Activated effector memory CD4-positive, alpha-beta T cell treated with anti-CD3 and anti-CD28 coated beads, Interleukin-2, amount 50 U/mL, for 16 hours (primary cell): ENCODE measurements at places on chromosomes 6 and 20.

GRCh38 chr6:137736048-137736818, 130.8 kb upstream of the TNFAIP3 start:
- DNase-seq = peak; percentile 67

GRCh38 chr6:5045416-5045815, 39.7 kb upstream of the PPP1R3G start:
- no peak for DNase-seq

DNA sequence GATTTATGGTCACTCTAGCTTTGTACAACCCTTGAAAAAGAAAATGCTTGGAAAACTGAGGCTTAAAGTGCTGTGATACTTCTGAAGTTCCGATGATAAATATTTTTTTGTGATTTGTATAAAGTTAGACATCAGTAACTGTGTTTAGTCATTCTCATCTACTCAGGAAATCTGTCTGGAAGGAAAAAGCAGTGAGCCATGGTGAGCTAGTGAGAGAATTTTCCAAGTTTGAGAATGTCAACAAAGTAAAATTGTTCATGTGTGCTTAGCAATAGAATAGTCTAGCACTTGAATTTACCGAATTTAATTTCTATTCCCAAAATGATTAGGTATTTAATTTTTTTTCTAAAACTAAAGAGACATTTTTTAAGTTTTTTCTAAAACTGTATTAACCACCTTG, 41.3 kb upstream of the PLCB4 start:
- DNase-seq = no peak

DNA sequence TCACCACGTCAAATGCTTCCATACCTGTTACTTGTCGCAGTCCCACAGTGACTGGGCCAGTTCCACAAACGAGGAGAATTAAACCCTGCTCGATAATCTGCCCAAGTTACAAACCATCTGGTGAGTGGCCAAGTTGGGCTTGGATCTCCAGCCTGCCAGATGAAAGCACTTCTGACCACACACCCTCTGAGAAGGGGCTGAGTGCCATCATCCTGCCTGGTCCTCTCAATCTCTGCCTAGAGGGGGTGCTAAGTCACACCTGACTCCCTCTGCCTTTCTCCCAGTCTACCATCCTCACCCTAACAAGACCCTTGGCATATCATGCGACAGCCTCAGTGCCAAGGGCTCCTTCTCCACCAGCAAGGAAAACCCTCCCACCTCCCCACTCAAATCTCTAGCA, 15.8 kb downstream of the RRP36 start:
- DNase-seq = no peak

- peak; percentile 12 for DNase-seq
Measured at GRCh38 chr20:25005220-25005619, 12.7 kb upstream of the APMAP start.

DNA sequence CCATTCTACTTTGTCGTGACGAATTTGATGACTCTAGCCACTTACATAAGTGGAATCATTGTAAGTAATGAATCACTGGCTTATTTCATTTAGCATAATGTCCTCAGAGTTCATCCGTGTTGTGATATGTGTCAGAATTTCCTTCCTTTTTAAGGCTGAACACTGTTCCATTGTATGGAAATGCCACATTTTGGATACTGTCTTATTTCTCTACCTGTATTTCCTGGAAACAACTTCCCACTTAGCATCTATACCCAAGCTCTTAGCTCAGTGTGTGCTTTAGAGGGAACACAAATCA, 28.8 kb upstream of the GGTLC1 start:
- no peak for DNase-seq

DNA sequence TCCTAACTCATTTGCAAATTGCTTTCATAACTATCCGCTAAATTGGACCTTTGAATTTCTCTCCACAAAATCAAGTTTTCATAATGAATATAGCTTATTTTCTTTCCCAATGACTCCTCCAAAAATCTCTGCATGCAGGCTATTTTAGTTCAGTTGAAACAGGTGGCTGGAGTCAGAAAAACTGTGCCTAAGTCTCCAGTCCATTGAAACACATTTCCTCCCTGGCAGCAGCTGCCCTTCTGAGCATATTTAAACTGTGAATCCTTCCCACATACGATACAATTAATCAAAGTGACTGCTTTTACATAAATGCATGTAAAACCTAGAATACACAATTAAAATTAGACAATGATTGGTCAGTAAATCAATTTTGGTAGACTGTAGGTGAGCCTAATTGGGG, 344.6 kb upstream of the MARCKS start:
- no peak for DNase-seq

- no peak for DNase-seq
Measured at GRCh38 chr6:46381579-46381978, 109.7 kb downstream of the RCAN2 start.

GRCh38 chr6:6392214-6393068, 72.0 kb upstream of the F13A1 start:
- no peak for DNase-seq

- no peak for DNase-seq
Measured at GRCh38 chr6:44721954-44722578, 334.6 kb downstream of the CDC5L start.

GRCh38 chr6:163344411-163344810, 70.1 kb upstream of the QKI start:
- peak; percentile 21 for DNase-seq

DNA sequence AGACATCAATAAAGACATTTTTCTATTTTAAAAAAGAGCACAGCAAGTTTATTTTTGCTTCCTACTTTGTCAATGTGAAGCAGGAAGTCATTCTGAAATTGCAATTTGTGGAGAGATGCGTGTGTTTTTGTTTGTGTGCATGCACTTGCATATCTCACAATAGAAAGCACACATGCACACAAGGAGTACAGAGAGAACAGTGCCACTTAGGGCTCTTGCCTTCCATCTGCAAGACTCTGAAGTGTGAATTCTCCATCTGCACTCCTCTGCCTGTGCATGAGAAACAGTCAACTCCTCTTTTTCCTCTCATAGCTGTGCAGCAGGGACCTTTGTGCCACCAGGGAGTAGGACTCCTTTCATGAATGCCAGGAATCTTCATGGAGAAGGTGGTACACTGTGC, 316.3 kb upstream of the CNR1 start:
- DNase-seq = no peak

DNA sequence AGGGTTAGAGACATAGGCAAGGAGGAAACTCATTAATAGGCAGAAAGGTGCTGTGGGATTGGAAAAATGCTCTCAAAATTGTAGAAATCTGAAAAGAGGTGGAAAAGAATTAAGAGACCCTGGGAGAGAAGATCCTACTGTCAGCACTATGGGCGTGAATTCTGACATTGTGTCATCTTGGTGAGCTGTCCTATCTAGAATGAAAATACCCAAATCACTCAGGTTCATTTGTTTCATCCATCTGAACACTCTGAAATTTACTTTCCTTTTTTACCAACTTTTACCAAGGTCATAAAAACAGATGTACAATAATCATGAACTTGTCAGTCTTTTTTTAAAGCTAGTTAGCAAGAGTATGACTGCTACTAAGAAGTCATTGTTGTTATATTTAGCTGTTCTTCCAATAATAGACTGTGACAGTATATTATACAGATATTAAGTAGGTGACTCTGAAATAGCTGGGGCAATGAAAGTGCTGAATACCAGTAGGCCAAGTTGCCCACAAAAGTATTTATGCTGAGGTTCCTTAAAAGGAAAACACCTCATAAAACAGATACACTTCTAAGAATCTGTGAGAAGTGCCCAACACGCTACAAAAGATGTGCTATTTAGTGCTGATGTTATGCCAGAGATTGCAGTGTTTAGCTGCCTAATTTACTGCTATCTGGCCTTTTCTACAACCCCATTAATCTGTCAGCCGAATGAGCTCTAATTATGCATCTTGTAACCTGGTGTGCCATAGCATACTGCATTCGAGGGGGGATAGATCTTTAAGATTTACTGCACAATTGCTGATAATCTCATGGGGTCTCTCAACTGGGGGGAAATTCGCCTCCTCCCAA, 217.5 kb upstream of the SUPT3H start:
- DNase-seq = no peak

DNA sequence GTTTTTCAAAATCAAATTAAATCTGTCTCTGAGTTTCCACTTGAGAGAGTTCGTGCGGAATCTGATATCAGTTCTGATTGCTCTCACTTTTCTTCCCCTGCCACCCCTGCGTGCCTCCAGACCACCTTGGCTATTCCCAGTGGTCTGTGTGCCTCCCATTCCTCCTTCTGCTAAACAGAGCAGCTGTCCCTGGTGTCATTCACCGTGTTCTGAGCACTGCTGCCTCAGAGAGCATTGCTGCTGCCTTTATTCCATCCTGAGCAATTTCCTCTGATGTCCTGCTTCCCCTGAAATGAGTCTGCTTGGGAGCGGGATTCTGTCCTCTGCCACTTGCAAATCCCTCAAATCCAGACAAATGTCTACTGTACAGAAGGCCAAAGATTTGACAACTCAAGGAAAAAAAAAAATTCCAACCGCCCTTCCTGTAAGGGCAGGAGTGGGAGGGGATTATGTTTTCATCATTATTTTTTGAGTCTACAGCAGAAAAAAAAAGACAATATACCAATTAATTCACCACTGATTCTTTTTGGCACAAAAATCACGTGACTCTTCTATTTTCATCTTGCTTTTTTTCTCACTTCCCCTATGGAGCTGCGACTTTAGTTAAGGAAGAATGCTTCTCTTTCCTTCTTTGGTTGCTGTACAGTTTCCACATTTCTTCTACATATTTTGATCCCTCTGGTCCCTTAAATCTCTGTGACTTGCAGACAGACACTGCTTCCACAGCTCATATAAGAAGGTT, 833.0 kb downstream of the EPHA7 start:
- no peak for DNase-seq

- DNase-seq = peak; percentile 64
Measured at GRCh38 chr6:85464260-85464644, 14.4 kb downstream of the NT5E start.

GRCh38 chr6:163780994-163781393, 366.5 kb downstream of the QKI start:
- DNase-seq = no peak

GRCh38 chr6:165659945-165660856, 2.8 kb downstream of the PDE10A start:
- DNase-seq = no peak

DNA sequence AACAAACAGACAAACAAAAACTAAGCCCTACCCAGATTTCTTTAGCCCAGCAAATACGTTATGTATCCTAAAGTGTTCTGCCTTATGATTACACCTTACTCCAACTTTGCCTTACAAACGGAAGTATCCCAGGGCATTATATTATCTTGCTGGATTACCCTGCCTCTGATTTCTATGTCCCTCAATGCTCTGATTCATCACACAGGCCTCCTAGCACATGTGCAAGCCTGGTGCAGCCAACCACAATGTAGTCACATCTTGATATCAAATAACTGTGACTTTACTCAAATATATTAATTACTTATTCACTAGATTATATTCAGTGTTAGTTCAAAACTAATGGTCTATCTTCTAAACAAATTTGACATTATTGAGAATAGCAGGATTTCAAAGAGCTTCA, 598.6 kb downstream of the TBC1D32 start:
- DNase-seq = peak; percentile 43

GRCh38 chr20:25470045-25470444, 62.6 kb downstream of the GINS1 start:
- no peak for DNase-seq

GRCh38 chr20:59207235-59207634, 43.6 kb downstream of the ZNF831 start:
- no peak for DNase-seq

DNA sequence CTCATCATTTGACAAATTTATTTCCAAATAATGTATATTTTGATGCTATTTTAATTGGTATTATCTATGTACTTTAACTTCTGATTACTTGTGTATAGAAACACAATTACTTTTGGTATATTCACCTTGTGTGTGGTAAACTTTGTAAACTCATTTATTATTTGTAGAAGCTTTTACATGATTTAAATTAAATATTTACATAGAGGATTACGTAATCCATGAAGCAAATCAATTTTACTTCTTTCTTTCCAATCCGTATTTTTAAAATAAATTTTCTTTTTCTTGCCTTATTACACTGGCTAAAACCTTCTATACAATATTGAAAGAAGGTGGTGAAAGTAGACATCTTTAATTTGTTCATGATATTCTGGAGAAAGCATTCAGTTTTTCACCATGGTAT, 540.2 kb downstream of the MMUT start:
- DNase-seq = no peak

DNA sequence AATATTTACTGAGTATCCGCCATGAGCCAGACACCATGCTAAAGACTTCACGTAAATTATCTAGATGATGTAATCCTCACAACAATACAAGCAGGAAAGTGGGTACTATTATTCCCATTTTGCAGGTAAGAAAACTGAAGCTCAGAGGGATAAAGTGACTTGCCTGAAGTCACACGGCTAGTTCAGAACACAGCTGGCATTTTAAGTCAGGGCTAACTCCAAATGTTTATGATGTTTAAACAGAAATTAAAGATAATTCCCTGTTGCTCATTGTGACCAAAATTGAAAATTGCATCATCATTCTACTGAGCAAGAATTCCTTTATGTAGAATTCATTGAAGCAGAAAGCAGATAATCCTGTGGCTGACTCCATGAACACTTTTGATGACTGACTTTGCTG, 71.3 kb upstream of the STXBP5 start:
- DNase-seq = no peak

- peak; percentile 74 for DNase-seq
Measured at GRCh38 chr6:32967151-32968091, 973 bp upstream of the BRD2 start.
